ENCODE measurements at places on chromosomes 4 and X.

DNA sequence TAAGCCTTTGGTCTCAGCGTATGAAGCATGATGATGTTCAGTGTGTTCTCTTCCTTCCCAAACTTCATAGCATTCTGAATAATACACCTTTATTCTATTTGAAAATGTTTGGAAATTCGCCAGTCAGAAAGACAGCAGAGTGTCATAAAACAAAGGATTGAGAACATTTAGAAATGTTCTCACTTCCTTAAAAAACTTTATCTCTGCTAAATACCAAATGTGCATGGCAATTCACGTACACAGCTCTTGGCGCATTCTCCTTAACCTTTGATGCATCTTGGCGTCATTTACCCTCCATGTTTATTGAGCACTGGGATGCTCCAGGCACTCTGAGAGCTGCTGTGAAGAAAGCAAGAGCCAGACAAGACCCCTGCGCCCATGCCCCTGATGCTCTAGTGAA lies 7.2 kb upstream of the IRF2 start:
- no peak for DNase-seq

DNA sequence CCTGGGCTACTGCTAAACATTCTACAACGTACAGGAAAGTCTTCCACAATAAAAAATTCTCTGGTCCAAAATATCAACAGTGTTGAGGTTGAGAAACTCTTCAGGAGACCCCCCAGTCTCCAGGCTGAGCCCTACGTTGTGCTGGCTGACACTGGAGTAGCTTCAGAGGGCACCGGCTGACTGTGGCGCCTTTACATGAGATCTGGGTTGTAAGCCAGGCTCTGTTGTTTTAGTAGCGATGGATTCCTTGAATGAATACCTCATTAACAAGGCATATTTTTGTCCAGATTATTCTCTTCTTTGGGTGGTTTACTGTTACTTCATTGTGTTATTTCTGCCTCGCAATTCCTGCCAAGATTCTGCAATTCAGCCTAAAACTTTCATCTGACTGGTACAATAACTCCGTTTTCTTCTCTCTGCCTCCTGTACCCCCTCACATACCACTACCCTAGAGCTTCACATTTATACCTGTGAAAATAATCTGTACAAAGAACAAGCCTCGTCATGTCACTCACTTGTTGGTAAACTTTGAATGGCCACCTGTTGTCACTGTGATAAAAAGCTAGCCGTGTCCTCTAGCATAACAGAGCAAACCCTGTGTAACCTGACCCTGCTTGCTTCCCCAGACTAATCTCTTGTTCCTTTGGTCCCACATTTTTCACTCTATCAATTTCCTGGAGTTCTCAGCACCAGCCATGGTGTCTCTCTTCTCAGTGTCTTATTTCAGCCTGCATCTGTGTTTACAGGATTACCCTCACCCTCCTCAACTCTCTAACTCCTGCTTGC lies 1476.1 kb upstream of the TENM3 start:
- DNase-seq, result no peak

- DNase-seq, result no peak
Observed at GRCh38 chrX:9765737-9766097, at the start of gene GPR143. GPR143 (minus strand) TSS chrX:9765847; CDS start chrX:9765817, 30 bp downstream.

- DNase-seq, result peak; percentile 10
Observed at GRCh38 chr4:143531380-143531779, 17.9 kb downstream of the SMARCA5 start.

- DNase-seq, result no peak
Observed at GRCh38 chr4:126969360-126970235, 663.2 kb upstream of the INTU start.

GRCh38 chrX:45571453-45571852 lies 370.8 kb upstream of the DIPK2B start:
- DNase-seq, result no peak

GRCh38 chrX:12903646-12904045 lies 2.8 kb upstream of the TLR8 start:
- no peak for DNase-seq

- no peak for DNase-seq
Observed at GRCh38 chrX:119801253-119802221, 10.1 kb upstream of the RPL39 start.

GRCh38 chr4:76272582-76272981 lies 21.1 kb downstream of the FAM47E start:
- DNase-seq, result no peak
